ENCODE measurements at places on chromosomes 1 and 21.

- peak; percentile 25 for DNase-seq
Measured at GRCh38 chr1:57820356-57821095, 396.7 kb upstream of the DAB1 start.

DNA sequence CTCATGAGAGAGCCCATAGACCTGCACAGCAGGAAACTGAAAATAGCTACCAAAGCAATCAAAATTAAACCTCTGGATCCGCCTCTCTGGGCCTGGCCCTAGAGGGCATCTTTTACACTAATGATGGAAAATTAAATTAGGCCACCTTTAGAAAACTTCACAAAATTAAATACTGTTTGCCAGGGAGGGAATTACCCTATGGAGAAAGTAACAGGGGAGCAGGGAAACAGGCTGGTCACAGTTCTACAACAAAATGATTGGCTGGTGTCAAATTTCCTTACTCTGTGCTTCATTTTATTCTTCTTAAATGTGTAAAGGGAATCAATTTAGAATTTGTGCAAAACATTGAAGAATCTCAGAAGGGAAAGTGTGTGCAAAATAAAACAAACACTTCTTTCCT is 62.4 kb downstream of the SPATA46 start:
- no peak for DNase-seq

- peak; percentile 31 for DNase-seq
Measured at GRCh38 chr1:1079408-1080121, 5.5 kb upstream of the RNF223 start.

DNA sequence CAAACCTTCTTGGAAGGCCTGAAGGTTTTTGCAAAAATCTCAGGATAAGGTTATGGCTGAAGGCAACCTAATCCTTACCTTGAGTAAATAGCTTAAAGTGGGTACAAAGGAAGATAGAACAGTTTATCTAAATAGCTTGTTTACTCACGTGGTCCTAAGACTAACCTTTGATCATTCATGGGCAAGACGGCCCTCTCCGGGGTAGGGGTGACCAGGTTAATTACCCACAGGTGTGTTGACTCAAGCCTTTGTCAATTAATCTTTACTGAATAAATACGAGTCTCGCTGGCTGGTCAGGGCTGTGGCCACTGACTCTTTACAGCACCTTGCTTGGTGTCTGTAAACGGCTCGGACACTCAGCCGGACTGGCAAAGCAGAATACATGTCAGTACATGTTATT is 10.8 kb downstream of the AADACL4 start:
- DNase-seq: no peak

DNA sequence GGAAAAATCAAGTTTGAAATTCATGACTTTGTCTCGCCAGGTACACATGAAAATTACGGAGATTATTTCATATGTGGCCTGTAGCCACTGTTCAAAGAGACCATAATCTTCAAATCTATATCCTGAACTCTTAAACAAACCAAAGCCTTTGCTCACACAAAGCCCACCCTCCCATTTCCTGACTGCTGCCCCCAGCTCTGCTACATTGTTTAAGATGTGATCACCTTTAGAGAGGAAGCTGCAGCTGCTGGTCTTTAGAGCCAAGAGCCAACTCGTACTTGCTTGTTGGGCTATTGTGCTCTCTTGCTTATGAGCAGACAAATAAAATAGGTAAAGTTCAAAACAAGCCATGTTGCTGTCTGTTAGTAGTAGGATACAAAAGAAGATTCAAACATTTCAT is 71.9 kb downstream of the DTL start:
- no peak for DNase-seq

- DNase-seq: no peak
Measured at GRCh38 chr1:103208844-103209243, 100.5 kb upstream of the COL11A1 start.

- no peak for DNase-seq
Measured at GRCh38 chr1:158022554-158023312, 29.3 kb downstream of the KIRREL1 start.

DNA sequence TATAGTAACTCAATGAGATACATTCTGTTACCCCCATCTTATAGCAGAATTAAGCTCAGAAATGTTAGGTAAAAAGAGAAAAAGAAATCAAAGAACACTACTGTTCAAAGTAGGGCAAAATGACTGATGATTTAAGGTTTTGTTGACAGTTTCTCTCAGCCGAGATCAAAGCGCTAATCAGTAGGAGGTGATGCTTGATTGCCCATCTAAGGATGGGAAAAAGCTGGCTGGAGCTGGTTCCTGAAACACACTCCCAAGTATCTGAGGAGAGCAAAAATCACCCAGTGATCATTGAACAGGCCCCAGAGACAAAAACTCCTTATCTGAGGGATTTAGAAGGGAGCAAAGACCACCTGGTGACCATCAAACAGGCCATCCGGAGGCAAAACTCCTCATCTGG is 64.5 kb upstream of the CSF1 start:
- DNase-seq: no peak

- no peak for DNase-seq
Measured at GRCh38 chr1:80915491-80915890, 885.2 kb upstream of the ADGRL2 start.

- peak; percentile 75 for DNase-seq
Measured at GRCh38 chr1:6185151-6185550, 5.0 kb upstream of the CHD5 start.

DNA sequence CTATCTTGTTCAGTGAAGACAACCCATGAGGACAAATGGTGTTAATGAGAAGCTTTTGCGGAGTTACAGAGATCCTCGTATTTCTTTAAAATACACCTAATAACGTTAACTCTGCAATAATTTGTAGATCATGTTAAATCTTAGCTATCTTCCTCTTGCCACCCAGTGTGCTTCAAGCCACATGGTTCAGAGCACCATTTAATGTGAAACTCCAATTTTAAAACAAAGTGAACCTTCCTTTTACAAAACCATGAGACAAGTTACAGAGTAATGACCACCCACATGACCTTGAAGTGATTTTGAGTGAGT is 1.7 kb upstream of the KCNE2 start:
- no peak for DNase-seq

DNA sequence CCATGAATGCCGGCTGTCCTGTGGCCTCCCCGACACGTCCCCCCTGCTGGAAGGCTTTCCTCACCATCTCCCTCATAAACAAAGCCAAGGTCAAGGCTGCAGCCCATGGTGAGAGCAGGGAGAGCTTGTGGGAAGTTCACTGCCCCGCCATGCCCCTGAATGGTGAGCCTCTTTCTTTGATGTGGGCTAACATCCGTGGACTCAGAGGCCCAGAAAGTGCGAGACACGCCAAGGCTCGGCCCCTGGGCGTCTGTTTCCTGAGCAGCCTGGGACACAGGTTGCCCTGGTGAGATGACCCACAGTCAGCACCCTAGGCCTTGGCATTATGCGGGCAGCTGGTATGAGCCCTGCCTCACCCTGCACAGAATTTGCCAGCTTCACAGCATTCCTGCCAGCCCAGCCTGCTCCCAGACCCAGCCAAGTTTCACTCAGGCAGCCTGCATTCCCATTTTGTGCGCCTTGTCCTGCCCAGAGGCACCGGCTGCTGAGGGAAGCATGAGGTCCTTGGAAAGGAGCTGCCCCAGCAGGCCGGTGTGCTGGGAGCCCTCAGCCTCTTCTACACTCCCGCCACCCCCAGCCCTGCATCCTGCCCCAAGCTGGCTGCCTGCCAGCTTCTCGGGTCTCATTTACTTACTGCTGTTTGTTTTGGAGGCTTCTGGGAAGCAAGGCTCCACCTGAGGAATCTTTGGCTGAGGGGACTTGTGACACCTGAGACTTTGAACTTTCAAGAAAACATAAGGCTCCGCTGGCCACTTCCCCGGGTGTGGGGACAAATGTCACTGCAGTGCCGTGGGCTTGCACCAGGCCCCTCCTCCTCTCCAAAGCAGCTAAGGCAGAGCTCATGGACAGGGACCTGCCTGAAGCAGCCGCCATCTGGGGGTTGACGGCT is 31.9 kb downstream of the NEK2 start:
- no peak for DNase-seq

DNA sequence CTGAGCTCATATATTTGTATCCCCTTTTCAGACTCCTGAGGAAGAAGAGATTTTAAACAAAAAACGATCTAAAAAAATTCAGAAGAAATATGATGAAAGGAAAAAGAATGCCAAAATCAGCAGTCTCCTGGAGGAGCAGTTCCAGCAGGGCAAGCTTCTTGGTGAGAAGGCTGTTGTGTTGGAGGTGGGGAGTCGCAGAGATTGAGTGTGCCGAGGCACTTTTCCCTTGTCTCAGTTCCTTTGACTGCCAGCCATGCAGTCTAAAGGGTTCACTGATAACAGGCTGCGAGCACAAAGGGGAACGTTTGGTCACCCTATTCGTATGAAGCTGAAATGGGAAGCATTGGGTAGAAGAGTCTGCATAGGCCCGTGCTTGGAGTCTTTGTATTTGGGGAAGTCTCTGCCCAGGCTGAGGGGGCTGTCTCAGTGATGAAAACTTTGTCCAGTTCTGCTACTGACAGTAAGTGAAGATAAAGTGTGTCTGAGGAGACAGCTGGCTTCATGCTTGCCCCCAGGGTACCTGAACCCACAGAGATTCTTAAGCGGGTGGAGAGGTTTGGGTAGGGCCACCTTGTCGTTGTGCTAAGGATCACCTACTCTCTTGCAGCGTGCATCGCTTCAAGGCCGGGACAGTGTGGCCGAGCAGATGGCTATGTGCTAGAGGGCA is 2.8 kb downstream of the RPS8 start:
- no peak for DNase-seq

GRCh38 chr1:112446411-112446810 is 50.4 kb downstream of the CTTNBP2NL start:
- DNase-seq: no peak

DNA sequence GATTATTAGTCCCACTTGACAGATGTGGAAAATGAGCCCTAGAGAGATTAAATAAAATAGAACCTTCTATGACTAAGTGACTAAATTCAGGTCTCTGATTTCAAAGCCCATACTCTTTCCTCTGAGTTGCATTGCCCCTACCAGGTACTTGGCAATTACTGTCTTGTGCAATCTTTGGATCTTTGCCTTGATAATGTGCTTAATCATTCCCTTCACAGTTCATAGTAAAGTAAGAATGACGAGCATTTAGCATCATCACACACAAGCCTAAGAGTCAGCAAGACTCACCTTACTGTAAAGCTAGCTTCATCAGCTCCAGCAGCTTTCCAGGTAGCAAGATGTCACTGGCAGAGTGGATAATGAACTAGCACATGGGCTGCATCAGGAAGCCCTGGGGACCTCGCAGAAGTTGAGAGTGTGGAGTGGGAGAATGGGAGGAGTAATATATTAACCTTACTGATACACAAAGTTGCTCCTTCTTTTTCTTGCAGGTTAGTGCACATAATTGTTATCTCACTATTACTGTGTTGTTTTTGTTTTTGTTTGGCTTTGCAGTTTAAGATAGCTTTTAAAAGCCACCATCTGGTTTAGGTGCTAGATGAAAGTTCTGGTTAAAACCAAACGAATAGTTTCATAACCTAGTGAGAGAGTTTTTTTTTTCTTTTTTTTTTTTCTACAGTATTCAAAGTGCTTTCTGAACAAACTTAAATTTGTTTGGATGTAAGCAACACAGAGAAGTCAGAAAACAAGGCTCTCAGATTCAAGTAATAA is 71.8 kb downstream of the PBX1 start:
- DNase-seq: no peak

DNA sequence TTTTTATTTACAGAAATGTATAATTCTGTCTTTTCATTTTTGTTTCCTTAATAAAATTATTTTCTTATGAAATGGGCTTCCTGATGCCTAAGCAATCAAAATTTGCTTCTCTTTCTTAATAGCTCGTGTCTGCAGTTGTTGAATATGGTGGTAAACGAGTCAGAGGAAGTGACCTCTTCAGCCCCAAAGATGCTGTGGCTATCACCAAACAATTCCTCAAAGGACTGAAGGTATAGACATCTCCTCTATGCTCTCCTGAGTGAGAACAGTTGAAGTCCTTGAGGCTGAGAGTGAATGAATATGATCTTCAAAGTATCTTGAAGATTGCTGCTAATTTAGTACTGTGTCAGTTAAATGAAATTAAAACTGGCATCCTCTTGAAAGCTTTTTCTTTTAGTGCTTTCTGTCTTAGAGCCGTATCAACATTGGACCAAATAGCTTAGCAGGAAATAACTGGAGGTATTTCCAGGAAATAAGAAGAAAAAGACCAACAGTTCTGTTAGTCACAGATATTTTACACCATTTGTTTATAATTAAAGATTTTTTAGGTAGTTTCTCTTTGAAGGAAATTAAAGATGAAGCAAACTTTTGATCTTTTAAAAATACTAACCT is 24.7 kb downstream of the VPS45 start:
- DNase-seq: no peak

GRCh38 chr1:217770918-217771317 is 139.8 kb downstream of the SPATA17 start:
- no peak for DNase-seq
